ENCODE measurements at places on chromosomes 2 and 18. TPM values are rescaled to one million over a fixed set of nuclear protein-coding genes. Genes with fewer than 3 reads are reported as not detected.

Gene POTEF
- 0.47 TPM for total RNA-seq

Gene MROH2A
- not detected for total RNA-seq

GRCh38 chr2:46981662-46982350, 66.2 kb upstream of the MCFD2 start:
- no peak for DNase-seq

GRCh38 chr2:106978647-106979046, 92.7 kb upstream of the ST6GAL2 start:
- no peak for DNase-seq

- no peak for DNase-seq
Measured at GRCh38 chr2:11466307-11467128, 557 bp upstream of the E2F6 start.

DNA sequence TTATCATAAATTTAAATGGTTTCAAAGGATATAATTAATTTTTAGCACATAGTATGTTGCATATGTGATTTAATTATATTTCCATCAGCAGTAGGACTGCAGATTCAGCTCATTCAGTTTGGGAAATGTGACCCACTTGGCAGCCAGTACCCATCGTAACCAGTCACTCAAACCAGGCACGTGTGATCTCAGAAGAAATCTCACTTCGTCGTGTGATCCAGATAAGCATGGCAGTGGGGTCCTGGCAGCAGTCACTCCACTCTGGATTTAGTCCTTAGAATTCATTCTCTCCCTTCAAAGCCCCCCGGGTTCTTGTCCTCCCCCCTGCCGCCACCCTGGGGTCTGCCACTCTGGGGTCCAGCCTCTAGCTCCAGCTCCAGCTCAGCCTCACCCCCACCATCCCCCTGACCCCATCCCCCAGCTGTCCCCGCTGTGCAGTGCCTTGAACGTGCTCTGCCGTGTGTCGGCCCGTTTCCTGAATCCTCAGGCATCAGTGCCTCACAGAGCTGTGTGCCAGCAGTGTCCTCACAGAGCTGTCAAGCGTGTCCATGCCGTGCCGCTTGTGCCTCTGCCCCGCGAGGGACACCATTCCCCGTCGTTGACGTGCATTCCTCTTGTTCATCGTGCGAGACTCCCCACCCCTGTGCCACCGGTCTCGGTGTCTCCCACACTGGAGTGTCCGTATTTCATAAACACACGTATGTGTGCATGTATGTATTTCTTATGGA, 34.8 kb downstream of the TRAPPC12 start:
- DNase-seq: no peak

- DNase-seq: no peak
Measured at GRCh38 chr2:101704046-101704466, 6.5 kb downstream of the MAP4K4 start.
